ENCODE measurements at places on chromosomes 12 and 14. TPM values are rescaled to one million over a fixed set of nuclear protein-coding genes. Genes with fewer than 3 reads are reported as not detected.

DNA sequence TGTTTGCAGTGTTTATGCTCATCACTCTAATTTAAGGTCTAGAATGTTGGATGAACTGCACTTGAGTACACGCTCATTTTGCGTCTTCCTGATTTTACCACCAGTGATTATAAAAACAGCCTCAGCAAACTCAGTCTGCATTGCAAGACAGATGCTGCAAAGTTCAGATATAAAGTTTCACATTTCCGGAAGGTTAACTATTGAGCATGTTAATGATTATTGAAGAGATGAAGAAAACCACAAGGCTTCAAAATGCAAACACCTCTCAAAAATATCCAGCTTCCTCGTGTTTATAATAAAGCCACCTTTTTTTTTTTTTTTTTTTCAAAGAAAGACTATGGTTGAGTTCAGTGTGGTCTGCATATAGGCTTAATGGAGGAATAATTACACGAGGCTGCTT lies 92.1 kb upstream of the BMP4 start:
- H3K36me3 ChIP-seq = no peaks in the 10 kb centered on the region
- DNase-seq = no peak
- H3K4me1 ChIP-seq = no peaks in the 10 kb centered on the region
- H3K4me3 ChIP-seq = no peak overlapping the region
- no peaks in the 10 kb centered on the region for H3K27me3 ChIP-seq

The PSMC1 gene
- total RNA-seq = 70.7 TPM

DNA sequence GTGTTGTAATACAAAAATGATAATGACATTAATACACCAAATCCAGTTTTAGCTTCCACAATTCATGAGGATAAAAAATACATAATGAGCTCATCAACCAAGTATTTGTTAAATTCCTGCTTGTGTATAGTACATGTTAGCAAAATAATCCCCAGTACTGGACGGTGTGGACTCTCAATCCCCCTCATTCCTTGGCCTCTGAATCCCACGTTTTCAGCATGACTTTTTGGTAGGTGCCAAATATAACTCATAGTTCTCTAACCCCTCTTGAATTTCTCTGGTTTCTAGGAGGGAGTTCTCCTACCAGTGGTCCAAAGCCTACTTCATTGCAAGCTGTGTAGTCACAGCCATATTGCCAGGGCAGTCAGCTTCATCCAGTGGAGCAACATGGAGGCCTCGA lies 41.4 kb upstream of the EPS8 start:
- H3K4me3 ChIP-seq = no peak overlapping the region
- H3K27ac ChIP-seq = no peak overlapping the region
- no peaks in the 10 kb centered on the region for H3K36me3 ChIP-seq
- no peaks in the 10 kb centered on the region for H3K27me3 ChIP-seq
- H3K4me1 ChIP-seq = no peaks in the 10 kb centered on the region

DNA sequence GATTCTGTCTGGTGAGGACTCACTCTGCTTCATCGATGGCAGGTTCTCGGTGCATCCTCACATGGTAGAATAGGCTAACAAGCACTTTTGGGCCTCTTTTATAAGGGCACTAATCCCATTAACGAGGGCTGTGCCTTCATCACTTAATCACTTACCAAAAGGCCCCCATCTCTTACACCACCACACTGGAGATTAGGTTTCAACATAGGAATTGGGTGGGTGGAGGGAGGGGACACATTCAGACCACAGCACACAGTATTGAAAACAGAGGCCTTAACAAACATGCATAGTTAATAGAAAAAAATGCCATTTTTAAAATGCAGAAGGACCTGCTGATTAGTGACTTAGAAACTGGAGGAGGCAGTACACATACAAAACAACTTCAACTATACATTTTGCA lies 61.6 kb downstream of the SPPL3 start:
- H3K36me3 ChIP-seq = peaks cover 6% of the 10 kb centered on the region
- H3K27ac ChIP-seq = no peak overlapping the region
- H3K4me1 ChIP-seq = peaks cover 79% of the 10 kb centered on the region
- no peaks in the 10 kb centered on the region for H3K27me3 ChIP-seq
- no peak overlapping the region for H3K4me3 ChIP-seq

The CLEC1B gene
- 5.5 TPM for total RNA-seq

- no peak overlapping the region for H3K4me3 ChIP-seq
- no peak for DNase-seq
- no peak overlapping the region for H3K27ac ChIP-seq
- H3K36me3 ChIP-seq = peaks cover 12% of the 10 kb centered on the region
Measured at GRCh38 chr12:50753232-50753769, 10.6 kb upstream of the ATF1 start.

The SINHCAF gene
- total RNA-seq = 53.0 TPM

GRCh38 chr12:97899956-97900355 lies 437.4 kb downstream of the RMST start:
- DNase-seq = no peak
- H3K27me3 ChIP-seq = no peaks in the 10 kb centered on the region
- no peaks in the 10 kb centered on the region for H3K36me3 ChIP-seq
- no peaks in the 10 kb centered on the region for H3K4me1 ChIP-seq

The RNASE4 gene
- total RNA-seq = 14.9 TPM

The SCNN1A gene
- total RNA-seq = 8.6 TPM

DNA sequence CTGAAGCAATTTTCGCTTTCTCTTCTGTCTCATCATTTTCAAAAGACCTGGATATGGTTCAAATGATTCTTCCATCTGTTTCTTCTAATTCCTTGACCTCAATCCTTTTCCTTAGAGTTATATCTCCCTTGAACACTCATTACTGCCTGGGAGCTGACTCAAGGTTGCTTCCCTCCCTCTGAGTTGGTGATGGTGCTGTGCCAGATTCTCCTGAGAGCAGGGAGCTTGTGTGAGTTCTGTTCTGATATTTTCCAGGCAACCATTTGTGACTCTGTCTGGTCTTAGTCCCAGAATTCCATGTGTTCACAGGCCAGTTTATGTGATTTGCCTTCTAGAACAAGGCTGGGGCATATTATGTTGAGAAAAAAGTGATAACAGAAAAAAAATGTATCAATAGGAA lies 505.1 kb upstream of the SYT1 start:
- no peaks in the 10 kb centered on the region for H3K36me3 ChIP-seq
- DNase-seq = no peak
- H3K27me3 ChIP-seq = no peaks in the 10 kb centered on the region

DNA sequence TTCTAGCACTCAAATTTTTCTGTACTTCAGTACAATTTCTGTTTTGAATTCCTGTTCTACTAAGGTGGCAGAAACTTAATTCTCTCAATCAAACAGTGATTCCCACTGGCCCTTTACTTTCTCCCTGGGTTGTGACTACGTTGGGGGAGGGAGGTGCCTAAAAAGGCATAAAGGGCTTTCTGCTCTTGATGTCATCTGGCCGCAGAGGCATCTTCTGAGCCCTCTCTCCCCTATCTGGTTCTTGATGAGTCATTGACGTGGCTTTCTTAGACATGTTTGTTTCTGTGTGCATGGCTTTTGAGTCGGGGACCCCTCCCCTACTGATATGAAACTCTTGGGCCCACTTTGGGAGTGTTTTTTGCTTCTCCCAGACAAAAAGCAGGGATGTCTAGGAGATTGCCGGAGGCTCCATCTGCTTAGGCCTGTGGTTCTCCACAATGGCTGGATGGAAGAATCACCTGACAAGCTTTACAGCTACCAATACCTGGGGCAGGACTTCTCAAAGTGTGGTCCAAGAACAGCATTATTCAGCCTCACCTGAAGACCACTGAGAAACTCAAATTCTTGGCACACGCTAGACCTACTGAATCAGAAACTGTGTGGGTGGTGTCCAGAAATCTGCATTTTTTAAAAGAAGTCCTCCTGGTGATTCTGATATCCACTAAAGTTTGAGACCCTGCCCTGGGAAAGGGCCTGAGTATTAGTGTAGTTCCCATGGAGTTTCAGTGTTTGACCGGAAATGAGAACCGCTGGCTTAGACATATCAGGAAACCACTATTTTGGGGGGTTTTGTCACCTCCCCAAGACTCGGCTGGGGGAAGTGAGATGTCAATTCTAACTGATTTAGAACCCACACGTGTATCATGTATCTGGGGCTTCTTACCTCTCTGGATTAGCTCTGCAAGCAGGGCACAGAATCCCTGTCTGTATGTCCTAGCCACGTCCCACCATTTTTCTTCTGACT lies 395.7 kb upstream of the PDE3A start:
- H3K27me3 ChIP-seq = no peaks in the 10 kb centered on the region
- H3K4me1 ChIP-seq = no peaks in the 10 kb centered on the region
- H3K27ac ChIP-seq = no peak overlapping the region
- H3K4me3 ChIP-seq = no peak overlapping the region
- H3K36me3 ChIP-seq = no peaks in the 10 kb centered on the region

DNA sequence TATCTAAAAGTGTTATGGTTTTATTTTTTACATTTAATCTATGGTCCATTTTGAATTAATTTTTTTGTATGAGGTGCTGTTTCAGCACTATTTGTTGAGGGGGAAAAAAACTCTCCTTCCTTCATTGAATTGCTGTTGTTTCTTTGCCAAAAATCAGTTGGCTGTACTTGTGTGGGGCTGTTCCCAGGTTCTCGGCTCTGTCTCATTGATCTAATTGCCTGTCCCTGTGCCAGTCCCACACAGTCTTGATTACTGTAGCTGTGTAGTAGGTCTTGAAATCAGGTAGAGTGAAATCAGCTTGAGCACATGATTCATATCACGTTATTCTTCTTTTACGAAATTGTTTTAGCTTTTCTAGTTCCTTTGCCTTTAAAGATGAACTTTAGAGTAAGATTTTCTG lies 109.7 kb downstream of the ADGRD1 start:
- H3K4me3 ChIP-seq = no peak overlapping the region
- no peaks in the 10 kb centered on the region for H3K4me1 ChIP-seq
- no peaks in the 10 kb centered on the region for H3K36me3 ChIP-seq
- no peak for DNase-seq

- H3K27me3 ChIP-seq = no peaks in the 10 kb centered on the region
- peaks cover 21% of the 10 kb centered on the region for H3K4me1 ChIP-seq
- no peaks in the 10 kb centered on the region for H3K36me3 ChIP-seq
- DNase-seq = peak; percentile 80
- no peak overlapping the region for H3K4me3 ChIP-seq
- H3K27ac ChIP-seq = peak overlapping the region; percentile 74
Measured at GRCh38 chr12:9741726-9742125, 8.8 kb upstream of the CLECL1 start.

DNA sequence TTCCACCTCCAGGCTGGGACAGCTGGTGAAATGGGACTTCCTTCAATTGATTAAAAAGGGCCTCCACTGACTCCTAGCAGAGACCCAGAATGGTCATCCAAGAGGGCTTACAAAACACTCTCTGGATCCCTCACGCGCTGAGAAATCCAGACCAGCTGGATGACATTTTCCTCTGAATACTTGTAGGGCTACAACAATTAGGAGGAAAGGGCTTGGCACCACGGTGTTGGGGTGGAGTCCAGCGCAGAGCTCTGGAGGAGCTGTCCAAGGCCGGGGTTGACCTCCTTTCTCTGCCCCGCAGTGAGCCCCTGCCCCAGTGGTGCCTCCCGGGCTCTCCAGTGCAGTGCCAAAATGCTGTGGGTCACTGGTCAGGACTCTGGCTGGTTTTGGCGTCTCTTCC lies 189.0 kb upstream of the CCND2 start:
- H3K4me3 ChIP-seq = no peak overlapping the region
- no peak overlapping the region for H3K27ac ChIP-seq
- no peaks in the 10 kb centered on the region for H3K27me3 ChIP-seq
- no peaks in the 10 kb centered on the region for H3K36me3 ChIP-seq

DNA sequence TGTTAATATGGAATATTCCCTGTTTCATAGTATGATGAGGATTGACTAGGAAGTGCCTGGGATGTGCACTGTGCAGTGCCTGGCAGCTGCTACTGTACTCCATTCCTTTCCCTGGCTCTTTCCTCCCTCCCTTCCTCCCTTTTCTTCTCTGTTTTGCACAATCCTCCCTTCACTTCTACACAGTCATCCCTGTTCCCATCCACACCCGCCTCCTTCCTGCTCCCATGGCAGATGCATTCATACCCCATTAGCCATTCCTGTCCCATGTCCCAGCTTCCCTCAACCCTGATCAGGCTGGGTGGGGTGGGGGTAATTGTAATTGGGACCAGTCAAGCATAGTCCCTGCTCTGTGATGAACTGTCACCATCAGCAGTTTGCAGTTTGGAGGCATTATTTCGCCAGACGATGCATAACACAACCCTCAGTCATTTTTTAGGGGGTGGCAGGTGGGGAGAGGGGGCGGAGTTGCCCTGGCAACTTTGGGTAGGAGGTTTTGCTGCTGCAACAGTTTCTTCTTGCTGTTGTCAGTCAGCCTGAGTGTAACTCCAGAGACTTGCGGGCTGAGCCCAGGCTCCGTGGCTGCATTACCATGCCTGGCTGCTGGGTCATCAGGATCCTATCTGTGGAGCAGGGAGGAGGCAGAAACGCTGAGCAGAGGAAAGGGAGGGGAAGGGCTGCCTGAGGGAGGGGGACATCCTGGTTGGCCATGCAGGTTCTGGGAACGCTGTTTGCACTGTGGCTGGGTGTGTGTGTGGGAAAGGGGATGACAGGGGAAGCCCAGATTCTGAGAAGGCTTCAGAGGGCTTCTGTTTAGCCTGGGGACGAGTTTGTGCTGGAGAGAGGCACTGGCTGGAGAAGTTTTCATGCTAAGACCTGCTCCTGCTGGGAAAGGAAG lies 4.1 kb upstream of the KRT84 start:
- peaks cover 3% of the 10 kb centered on the region for H3K27me3 ChIP-seq
- H3K4me1 ChIP-seq = no peaks in the 10 kb centered on the region
- H3K27ac ChIP-seq = no peak overlapping the region

- H3K4me3 ChIP-seq = no peak overlapping the region
- H3K4me1 ChIP-seq = no peaks in the 10 kb centered on the region
- no peaks in the 10 kb centered on the region for H3K36me3 ChIP-seq
- H3K27ac ChIP-seq = no peak overlapping the region
Measured at GRCh38 chr12:65355461-65355860, 77.0 kb downstream of the MSRB3 start.

DNA sequence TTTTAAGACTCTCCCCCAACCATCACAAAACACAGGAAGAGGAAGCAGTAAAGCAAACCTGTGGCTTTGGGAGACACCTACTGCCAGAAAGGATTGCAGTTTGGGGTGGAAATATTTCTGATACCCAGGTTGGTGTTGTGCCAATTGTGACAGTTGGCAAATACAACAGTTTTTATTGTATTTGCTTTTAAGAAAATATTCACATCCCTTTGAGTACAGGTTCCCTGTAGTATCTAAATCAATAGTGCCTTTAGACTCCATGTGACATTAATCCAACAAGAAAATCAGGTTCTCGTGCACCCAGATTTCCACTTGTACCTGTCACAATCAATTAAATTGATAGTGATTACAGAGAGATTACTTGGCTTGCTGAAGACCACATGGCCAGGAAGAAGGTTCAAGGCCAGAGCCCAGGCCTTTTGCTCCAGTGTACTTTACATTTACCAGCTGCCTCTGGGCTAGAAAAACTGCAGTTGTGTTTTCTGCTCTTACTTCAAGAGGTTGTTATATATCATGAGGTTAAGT lies 361.2 kb downstream of the ATP23 start:
- H3K36me3 ChIP-seq = no peaks in the 10 kb centered on the region
- no peaks in the 10 kb centered on the region for H3K27me3 ChIP-seq
- no peak overlapping the region for H3K4me3 ChIP-seq

The METTL17 gene
- 99.4 TPM for total RNA-seq
